Aortic smooth muscle cell (primary cell): ENCODE measurements at places on chromosomes 1 and 21. TPM values are rescaled to one million over a fixed set of nuclear protein-coding genes. Genes with fewer than 3 reads are reported as not detected.

The CYP4A22 gene
- total RNA-seq = not detected in 2 replicates

The ELAPOR1 gene
- total RNA-seq = under 0.01 and 0.25 TPM in 2 replicates

The S100A12 gene
- total RNA-seq = not detected in 2 replicates

The TSNAX gene
- 43.2 and 49.1 TPM in 2 replicates for total RNA-seq

The MXRA8 gene
- total RNA-seq = 282 and 369 TPM in 2 replicates

The CD164L2 gene
- total RNA-seq = not detected in 2 replicates

The OR2T10 gene
- not detected in 2 replicates for total RNA-seq

The CSF1 gene
- 59.9 and 73.9 TPM in 2 replicates for total RNA-seq

The USP1 gene
- total RNA-seq = 24.9 and 30.3 TPM in 2 replicates

The EPHA8 gene
- total RNA-seq = not detected in 2 replicates

The B3GALNT2 gene
- total RNA-seq = 40.2 and 44.0 TPM in 2 replicates
